Activated T-cell treated with anti-CD3 and anti-CD28 coated beads, Interleukin-2, amount 50 U/mL, for 72 hours (primary cell): ENCODE measurements at places on chromosomes 1 and 21. TPM values are rescaled to one million over a fixed set of nuclear protein-coding genes. Genes with fewer than 3 reads are reported as not detected.
A peak's percentile ranks its signal among the peaks of the same experiment; 100 is the strongest.

GRCh38 chr1:168032029-168032428 lies 95.2 kb upstream of the MPC2 start:
- no peak overlapping the region for H3K4me3 ChIP-seq
- H3K27ac ChIP-seq: no peak overlapping the region
- no peaks in the 10 kb centered on the region for H3K36me3 ChIP-seq
- H3K27me3 ChIP-seq: no peaks in the 10 kb centered on the region
- DNase-seq: no peak

DNA sequence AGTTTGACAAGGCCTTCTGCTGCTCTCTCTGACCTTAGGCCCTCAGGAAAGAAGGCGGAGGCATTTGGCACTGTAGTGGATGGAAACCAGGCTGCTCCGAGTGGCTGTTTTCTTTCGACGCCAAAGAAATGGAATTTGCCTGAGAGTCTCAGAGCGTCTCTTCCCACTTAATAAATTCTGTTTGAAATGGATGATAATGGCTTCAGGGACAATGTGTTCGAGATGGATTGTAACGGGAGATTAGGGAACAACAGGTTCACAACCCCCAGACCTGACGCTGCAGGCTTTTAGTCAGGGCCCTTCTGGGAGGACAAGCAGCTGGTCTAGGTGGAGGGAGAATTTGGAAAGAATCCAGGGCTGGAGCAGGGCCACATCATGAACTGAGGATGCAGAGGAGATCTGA lies 58.6 kb downstream of the TLR5 start:
- peaks cover 12% of the 10 kb centered on the region for H3K4me1 ChIP-seq
- H3K36me3 ChIP-seq: no peaks in the 10 kb centered on the region
- no peak overlapping the region for H3K27ac ChIP-seq

DNA sequence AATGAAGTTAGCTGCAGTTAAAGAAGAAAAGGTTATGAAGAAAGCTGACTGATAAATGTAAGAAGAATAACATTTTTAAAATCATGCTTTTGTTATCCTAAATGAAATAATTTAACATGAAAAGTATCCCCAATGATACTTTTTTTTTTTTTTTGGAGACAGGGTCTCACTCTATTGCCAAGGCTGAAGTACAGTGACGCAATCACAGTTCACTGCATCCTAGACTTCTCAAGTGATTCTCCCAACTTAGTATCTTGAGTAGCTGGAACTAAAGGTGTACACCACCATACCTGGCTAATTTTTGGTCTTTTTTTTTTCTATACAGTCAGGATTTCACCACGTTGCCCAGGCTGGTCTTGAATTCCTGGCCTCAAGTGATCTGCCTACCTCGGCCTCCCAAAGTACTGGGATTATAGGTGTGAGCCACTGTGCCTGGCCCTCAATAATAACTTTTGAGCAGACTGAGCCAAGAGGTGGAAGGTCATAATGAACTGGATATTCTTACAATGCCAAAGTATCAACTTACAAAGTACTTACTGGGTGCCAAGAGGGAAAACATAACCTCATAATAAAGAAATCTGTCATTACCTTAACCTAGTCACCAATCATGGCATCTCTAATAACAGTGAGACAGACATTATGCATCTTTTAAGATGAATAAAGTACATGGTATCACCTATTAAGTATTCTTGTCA lies 94.5 kb downstream of the EVI5 start:
- peaks cover 2% of the 10 kb centered on the region for H3K27me3 ChIP-seq
- DNase-seq: no peak
- H3K4me1 ChIP-seq: peaks cover 9% of the 10 kb centered on the region
- H3K4me3 ChIP-seq: no peak overlapping the region
- no peak overlapping the region for H3K27ac ChIP-seq

DNA sequence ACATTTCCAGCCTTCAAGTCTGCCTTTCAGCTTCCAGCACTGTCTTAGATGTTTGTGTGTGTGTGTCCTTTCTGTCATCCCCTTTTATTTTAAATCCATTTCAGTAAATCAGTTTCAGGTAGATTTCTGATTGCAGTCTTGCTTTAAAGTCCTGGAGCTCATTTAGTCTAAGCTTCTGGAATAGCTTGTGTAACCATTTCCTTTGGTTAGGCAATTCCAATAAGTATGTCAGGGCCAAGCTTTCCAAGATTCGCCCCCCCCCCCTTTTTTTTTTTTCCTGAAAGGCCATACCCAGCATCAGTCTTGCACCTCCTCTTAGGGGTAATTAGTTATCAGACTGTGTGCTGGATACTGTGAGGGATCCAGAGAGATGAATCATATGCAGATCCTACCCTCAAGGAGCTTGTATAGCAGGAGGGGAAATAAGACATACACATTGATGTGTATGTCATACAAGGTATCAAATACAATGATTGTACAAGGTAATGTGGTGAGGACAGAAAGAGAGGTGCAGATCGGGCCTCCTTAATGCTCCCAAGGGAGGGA lies 41.3 kb downstream of the NFYC start:
- no peak overlapping the region for H3K27ac ChIP-seq
- no peaks in the 10 kb centered on the region for H3K27me3 ChIP-seq
- H3K4me3 ChIP-seq: no peak overlapping the region
- H3K4me1 ChIP-seq: peaks cover 47% of the 10 kb centered on the region

GRCh38 chr1:206893380-206893779 lies 3.9 kb upstream of the IL24 start:
- H3K27ac ChIP-seq: no peak overlapping the region
- H3K27me3 ChIP-seq: no peaks in the 10 kb centered on the region
- no peak for DNase-seq
- no peaks in the 10 kb centered on the region for H3K36me3 ChIP-seq

DNA sequence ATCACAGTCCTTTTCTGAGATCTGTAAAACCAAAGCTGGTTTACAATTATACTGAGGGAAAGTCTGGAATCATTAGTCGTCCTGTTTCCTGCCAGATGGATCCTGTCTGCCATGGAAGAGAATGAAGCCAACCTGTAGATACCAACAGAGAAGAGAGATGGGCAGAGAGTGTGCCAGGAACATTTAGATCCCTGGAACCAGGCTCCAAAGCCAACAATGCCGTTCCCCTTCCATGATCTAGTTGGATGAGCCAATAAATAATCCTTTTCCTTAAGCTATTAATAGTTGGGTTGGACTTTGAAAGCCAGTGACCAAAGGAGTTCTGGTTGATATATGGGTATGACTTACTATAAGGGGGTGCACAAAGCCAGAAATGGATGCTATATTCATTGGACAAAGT lies 15.0 kb downstream of the CAPN8 start:
- no peak overlapping the region for H3K4me3 ChIP-seq
- no peak for DNase-seq
- H3K27ac ChIP-seq: no peak overlapping the region
- no peaks in the 10 kb centered on the region for H3K36me3 ChIP-seq
- H3K27me3 ChIP-seq: peaks cover 19% of the 10 kb centered on the region

DNA sequence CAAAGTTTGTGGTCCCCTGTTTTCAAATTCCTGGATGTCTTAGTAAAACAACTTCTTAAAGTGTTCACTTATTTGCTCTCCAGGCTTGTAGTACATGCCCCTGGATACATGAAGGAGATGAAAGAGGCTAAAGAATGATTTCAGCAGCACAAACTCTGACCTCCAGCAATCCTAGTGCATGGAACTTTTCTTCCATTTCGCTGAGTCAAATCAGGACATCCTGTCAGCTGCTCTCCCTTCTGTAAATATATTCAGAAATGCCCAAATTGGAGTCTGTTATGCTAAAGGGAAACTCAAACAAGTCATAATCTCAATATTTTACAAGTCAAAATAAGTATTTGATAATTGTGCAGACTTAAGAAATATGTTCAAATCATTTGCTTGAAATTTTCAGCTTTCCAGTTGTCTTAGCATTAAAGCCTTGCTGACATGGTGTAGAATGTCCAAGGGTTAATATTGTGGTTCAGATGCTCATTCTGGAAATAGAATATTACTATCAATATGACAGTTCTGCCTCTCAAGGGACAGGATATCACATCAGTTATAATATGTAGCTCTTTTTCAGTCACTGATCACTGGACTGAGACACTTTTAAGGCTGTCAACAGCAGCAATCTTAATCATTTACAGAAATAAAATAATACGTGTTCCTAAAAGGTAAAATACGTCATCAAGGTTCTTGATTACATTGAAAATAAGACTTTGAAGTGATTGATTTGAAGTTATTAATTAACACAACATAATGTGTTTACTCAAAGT lies 1157.3 kb downstream of the PLA2G4A start:
- H3K27me3 ChIP-seq: no peaks in the 10 kb centered on the region
- H3K4me1 ChIP-seq: no peaks in the 10 kb centered on the region
- DNase-seq: no peak
- no peak overlapping the region for H3K4me3 ChIP-seq
- no peak overlapping the region for H3K27ac ChIP-seq

DNA sequence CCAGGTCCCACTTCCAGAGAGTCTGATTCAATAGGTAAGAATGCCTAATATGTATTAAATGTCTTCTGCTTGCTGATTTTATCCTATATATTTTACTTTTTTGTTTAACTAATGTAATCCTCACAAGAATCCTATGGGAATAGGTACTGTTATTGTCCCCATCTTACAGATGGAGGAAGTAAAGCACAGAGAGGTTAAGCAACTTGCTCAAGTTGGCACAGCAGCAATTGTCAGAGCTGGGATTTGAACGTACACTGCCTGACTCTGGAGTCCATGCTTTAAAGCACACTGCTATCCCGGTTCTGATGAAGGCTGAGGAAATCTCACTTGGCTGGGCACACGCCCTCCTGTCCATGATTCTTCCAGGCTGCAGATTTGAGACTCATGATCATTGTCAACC lies 62.8 kb downstream of the IGSF21 start:
- no peak overlapping the region for H3K4me3 ChIP-seq
- H3K27me3 ChIP-seq: peaks cover 9% of the 10 kb centered on the region
- H3K27ac ChIP-seq: no peak overlapping the region

DNA sequence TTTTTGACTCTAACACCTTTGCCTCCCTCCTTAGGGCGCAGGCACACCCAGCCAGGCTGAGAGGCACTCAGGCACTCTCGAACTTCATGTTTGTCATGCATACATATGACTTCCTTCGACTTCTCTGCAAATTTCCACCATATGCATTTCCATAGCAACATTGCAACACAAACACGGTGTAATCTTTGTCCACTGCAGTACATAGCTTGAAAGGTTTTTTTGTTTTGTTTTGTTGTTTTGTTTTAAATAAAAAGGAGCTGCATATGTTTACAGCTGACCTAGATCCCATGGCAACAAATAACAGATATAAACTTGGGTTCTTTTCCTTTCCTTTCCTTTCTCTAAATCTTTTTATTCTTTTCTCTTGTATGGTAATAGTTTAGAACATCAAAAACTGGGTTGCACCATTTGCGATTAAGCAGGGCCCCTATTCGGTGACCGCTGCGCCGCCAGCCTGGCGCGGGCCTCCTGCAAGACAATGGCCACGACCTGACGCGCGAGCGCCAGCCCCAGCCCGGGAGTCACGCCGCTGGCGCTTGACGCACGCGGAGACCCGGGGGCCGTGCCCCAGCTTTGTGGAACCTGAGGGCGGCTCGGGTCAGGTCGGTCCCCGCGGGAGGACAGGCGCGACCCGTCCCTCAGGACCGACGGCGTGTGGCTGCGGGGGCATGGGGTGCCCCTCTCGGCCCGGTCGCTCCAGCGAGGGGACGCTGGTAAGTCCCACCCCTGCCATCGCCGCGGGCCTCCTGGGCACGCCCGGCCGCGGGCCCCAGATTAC lies 35.2 kb downstream of the CCN1 start:
- no peaks in the 10 kb centered on the region for H3K27me3 ChIP-seq
- DNase-seq: no peak
- H3K36me3 ChIP-seq: peaks cover 4% of the 10 kb centered on the region
- H3K4me1 ChIP-seq: no peaks in the 10 kb centered on the region
- H3K27ac ChIP-seq: no peak overlapping the region

GRCh38 chr1:186188736-186189135 lies 186.3 kb downstream of the TPR start:
- peak overlapping the region; percentile 68 for H3K4me3 ChIP-seq
- no peak overlapping the region for H3K27ac ChIP-seq
- H3K4me1 ChIP-seq: peaks cover 24% of the 10 kb centered on the region
- H3K27me3 ChIP-seq: peaks cover 52% of the 10 kb centered on the region

- H3K4me1 ChIP-seq: no peaks in the 10 kb centered on the region
- H3K27ac ChIP-seq: no peak overlapping the region
- no peak overlapping the region for H3K4me3 ChIP-seq
- DNase-seq: no peak
Measured at GRCh38 chr1:85393490-85393889, 71.5 kb downstream of the DDAH1 start.

DNA sequence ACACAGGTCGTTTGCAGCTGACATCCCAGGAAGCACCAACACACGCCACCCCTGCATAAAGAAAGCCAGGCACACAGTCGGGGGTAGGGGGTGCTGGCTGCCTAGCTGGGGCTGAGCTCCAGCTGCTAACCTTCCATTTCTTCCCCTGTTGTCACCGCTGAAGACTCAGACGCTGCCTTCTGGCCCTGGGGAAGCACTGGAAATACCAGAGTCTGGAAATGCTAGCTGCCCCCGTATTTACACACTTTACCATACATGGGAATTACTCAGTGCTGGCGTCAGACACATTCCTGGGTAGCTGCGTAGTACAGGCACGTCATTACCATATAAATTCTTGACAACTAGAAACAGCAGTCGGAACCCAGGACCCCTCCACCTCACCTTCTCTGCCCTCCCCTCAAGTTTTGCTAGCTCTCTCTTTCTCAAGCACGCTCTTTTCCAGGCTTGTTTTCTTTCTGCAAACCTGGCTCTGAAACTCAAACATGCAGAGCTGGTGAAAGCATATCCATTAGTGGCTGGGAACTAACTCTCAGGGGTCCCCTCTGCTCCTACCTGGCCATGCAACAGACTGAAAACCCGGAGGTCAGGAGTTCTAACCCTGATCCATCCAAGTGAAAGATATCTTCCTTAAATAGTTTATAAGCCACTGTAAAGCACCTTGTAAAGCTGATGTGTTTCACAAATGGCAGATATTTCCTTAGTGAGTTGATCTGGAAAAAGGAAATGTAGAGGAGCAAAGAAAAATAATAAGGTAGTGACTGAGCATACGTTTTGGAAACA lies 3.3 kb downstream of the CSRP1 start:
- H3K4me1 ChIP-seq: peaks cover 33% of the 10 kb centered on the region
- no peak overlapping the region for H3K4me3 ChIP-seq
- no peak for DNase-seq

DNA sequence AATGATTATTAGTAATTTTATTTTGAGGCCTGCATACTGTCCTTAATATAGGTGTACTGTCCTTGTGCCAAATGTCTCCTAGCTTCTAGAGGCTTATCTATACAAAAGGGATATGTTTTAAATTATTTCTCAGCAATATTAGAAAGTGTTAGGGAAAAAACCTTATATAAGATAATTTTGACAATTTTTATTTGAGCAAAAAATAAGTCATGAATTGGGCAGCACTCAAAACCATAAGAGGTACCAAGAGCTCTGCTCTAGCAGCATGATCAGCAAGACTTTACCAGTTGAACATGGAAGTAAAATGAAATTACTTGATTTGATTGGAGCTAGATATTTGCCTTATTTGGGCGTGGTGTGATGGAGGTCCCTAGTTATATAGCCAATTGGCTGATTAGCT lies 157.1 kb downstream of the PTBP2 start:
- no peaks in the 10 kb centered on the region for H3K4me1 ChIP-seq
- H3K27ac ChIP-seq: no peak overlapping the region
- peaks cover 7% of the 10 kb centered on the region for H3K27me3 ChIP-seq
- DNase-seq: no peak
- H3K36me3 ChIP-seq: no peaks in the 10 kb centered on the region
- no peak overlapping the region for H3K4me3 ChIP-seq

The DCAF8 gene
- total RNA-seq: 246 TPM

The TNN gene
- not detected for total RNA-seq

The PDC gene
- not detected for total RNA-seq

The DYNLT5 gene
- not detected for total RNA-seq

The LCE1A gene
- not detected for total RNA-seq

The MTARC2 gene
- not detected for total RNA-seq

The LDLRAD2 gene
- total RNA-seq: 0.07 TPM

The SUSD4 gene
- 1.1 TPM for total RNA-seq

The SFN gene
- 2.2 TPM for total RNA-seq
